ENCODE measurements at places on chromosomes 5 and 9.

DNA sequence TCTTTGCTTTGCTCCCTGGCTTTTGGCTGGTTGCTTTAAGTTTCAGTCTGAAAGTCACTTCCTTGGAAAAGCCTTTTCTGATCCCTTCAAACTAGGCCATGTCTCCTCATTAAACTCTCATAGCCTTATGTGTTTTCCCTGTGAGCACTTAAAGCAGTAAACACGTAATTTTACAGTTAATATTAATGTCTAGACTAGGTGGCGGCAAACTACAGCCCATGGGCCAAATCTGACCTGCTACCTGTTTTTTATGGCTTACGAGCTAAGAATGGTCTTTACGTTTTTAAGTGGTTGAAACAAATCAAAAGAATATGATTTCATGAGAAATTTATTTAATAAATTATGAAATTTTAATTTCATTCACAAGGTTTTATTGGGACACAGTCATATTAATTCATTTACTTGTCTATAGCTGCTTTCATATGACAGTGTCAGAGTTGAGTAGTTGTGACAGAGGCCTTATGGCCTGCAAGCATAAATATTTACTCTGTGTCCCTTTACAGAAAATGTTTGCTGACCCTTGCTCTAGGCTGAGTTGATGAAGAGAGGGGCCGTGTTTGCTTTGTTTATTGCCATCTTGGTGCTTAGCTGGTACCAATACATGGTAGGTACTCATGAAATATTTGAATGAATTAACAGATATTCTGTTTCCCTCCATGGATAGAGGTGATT is 7.4 kb downstream of the SLC44A1 start:
- DNase-seq: no peak

DNA sequence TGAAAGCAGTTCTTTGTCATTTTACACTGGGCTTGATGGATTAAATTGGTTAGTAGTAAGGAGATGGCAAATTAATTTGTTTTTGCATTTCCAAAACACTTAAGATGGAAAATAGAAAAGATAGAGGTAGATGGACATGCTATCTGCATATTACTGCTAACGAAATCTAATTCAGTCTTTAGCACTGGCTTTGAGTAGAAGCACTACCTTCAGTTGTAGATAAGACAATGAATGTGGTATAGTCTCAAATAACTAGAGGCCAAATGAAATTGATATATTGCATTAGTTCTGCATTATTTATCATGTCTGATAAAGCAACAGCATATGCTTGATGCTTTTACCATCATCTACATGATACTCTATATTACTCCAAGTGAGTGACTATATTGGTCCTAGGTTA is 33.4 kb downstream of the KIAA1958 start:
- no peak for DNase-seq

DNA sequence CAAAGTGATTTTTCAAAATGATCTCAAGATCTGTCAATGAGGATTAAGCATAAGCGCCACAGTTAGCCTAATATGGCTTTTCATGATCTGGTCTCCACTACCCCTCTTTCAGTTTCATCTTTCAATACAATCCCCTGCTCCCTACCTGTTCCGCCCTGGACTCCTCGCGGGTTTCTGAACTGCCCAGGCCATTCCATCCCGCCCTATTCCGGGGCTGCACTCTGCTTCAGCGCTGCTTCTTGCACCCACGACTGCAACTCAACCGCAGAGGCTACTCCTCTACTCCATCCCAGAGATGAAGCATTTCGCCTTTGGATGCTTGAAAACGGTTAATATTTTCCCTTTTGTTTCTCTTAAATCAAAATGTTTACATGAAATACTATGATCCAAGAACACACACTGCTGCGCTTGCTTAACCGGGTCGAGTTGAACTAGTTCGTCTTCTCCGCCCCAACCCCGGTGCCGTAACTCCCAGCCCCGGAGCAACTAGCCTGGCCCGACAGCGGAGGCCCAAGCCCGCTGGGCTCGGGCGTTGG is 716 bp upstream of the OTULIN start:
- DNase-seq: peak; percentile 53

DNA sequence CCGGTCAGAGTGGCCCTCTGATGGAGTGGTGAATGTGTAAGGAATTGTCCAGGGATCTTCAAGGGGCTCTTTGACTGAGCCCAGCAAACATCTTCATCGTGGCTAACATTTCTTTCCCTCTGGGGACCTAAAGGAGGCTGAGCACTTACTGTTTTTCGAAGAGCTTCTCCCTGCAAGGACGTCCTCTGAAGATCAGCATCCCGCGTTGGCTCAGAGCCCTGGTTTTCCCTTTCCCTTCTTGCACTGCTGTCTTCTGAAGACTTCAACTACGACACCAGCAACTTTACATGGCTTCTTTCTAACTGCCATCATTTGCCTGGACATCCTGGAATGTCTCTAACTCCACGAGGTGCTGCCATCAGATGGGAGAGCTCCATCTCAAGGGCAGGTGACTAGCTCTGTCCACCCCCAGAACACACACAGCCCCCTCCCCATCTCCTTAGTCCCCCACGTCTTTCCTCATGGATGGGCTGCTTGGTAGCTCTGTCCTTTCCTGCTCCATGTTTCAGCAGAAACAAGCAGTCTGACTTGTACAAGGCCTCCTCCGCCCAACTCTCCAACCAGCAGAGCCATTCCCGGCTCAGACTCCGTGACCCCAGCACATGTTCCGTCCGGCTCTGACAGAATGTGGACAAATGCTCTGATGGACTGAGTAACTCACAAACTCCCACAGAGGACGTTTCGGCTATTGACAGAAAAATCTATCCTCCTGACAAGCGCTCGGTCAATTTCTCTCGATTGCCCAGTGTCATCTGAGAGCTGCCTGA is 17.1 kb downstream of the SHB start:
- no peak for DNase-seq

- no peak for DNase-seq
Measured at GRCh38 chr5:5756762-5757161, 334.3 kb downstream of the ICE1 start.

DNA sequence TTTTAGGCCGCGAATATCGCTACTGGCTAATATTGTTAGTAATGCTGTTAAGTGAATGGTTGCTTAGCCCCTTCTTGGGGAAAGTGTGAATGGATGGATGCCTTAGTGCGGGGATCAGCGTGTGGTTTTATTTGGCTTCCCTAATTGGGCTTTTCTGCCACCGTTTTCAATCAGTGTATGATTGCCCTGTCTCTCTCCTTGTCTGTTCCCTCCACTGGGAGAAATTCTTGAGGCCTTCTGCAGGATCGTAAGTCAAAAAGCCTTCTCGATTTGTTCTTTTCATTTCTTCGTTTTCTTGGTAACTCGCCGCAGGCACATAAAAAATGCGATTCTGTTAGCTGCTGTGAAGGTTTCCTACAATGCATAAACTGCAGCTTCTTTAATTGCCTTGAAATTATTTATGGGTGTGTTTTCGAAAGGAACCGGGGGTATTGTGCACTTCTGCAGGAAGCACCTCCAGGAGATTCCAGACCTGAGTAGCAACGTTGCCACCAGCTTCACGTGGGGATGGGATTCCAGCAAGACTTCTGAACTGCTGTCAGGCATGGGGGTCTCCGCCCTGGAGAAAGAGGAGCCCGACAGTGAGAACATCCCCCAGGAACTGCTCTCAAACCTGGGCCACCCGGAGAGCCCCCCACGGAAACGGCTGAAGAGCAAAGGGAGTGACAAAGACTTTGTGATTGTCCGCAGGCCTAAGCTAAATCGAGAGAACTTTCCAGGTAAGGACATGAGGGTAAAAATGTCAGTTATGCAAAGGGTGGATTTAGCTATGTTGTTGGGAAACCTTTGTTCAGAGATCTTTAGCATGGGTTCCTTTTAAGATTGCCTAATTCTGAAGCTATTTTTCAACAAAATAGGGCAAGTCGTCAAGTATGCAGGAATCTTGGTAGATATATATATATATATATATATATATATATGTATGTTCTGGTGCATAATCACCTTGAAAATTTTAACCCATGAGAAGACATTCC is 700 bp downstream of the SKP2 start:
- DNase-seq: no peak

GRCh38 chr5:117089001-117089400 is 514.4 kb upstream of the SEMA6A start:
- DNase-seq: no peak

DNA sequence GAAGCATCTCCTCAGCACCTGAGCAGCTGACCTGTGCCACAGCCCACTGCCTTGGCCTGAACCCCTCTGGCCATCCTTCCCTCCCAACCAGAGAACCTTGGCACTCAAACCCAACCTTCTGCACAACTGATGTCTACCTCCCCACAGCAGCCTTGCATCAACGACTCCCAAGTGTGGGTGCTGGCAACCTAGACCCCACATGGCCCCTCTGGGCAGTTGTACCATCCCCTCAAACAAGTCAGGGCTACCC is 10.3 kb downstream of the SEPTIN8 start:
- no peak for DNase-seq

DNA sequence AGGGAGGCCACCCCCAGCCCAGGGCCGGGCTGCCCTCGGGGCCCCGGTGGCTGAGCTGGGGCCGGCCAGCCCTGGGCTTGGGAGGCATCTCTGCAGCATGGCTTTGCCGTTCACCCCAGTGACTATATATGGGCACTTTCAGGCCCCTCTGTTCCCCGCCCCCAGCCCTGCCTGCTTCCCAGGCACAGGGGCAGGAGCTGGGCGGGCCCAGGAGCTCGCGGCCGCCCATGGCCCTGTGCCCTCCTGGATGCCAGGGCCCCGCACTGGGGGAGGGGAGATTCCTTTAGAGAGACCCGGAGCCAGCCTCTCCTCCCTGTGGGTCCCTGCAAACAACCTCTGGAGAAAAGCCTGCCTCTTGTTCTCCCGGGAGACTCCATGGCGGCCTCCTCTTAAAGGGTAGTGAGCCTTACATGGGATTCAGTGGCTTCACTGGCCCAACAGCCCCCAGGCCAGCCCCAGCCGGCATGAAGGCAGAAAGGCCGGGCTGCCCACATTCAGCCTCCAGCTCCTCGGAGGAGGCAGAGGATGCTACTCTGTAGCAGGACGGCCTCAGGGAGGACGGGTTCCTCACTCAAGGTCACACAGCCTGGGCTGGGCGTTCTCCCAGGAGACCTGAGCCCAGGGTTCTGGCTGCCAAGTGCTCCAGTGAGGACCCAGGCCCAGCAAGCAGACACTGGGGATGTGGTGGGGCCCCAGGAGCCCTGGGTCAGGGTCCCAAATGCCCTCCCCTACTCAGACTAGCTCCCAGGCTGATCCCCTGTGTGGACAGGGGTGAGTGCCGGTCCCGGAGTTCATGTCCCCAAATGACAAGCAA is 4.1 kb downstream of the NACC2 start:
- DNase-seq: no peak

DNA sequence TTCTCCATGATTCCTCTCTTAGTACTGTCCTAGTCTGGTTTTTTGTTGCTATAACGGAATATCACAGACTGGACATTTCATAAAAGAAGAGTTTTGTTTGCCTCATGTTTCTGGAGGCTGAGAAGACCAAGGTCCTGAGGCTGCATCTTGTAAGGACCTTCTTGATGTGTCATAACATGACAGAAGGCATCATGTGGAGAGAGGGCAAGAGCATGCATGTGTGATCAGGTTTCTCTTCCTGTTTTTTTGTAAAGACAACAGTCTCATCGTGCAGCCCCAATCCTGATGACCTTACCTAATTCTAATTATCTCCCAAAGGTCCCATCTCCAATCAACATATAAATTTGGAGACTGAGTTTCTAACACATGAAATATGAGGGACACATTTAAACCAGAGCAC is 108.4 kb downstream of the MSX2 start:
- no peak for DNase-seq

GRCh38 chr5:17316970-17317459 is 99.6 kb downstream of the BASP1 start:
- no peak for DNase-seq

GRCh38 chr9:89738137-89738932 is 133.5 kb downstream of the GADD45G start:
- DNase-seq: no peak

GRCh38 chr5:149152317-149152746 is 11.0 kb downstream of the ABLIM3 start:
- DNase-seq: no peak

- no peak for DNase-seq
Measured at GRCh38 chr5:136114414-136115125, 18.1 kb upstream of the SMAD5 start.

DNA sequence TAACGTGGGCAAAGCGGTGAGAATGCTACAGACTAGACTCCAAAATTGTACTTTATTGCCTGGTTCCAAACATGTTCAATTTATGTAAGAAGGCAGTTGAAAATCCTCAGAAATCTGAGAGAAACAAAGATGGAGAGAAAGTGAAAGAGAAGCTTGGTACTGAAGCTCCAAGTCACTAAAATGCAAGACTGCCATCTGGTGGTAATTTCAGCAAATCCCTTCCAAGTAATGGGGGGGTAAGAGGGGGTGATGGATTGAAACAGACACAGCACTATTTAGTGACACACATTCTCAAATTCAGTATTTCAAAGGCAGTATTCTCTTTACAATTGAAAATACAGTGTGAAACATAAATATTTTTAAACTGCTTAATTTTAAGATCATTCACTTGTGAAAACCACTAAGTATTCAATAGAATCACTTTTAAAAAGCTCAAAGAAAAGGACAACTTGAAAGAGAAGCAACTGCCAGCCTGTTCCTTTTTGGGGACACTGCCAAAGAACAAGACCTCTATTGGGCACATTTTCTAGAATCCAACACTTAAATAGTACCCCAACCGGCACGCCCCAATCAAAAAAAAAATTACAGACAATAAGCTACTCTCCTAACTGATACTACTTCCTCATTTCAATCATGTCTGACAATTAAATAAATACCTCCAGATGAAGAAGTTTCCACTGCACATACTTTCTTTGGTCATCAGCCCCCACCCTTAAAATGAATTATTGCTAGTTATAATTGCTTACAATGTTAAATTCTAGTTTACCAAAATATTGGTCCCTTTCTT is 131.5 kb downstream of the AGTPBP1 start:
- DNase-seq: peak; percentile 0

- no peak for DNase-seq
Measured at GRCh38 chr5:122311961-122312590, at the start of gene SNCAIP. SNCAIP (plus strand) TSS chr5:122312237; CDS start chr5:122391135, 78,898 bp downstream.

GRCh38 chr5:1005904-1006655 is 2.5 kb upstream of the NKD2 start:
- no peak for DNase-seq

DNA sequence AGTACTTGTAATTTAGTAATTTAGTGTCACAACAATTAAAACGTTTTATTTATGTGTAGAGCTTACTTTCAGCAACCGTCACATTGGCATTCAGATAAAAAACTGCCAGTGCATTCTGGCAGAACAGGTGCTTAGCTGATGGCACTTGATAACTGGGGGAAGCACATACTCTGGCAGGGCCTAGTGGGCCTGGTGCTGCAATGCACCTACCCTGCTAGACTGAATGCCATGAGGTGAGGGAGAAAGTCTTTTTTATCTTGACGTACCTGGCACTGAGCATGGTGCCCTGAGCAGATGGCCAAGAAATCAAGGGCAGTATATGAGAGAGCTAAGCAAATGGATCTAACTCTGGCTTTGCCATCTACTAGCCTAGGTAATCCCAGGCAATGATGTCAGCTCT is 280.6 kb upstream of the EFNA5 start:
- DNase-seq: no peak

- DNase-seq: no peak
Measured at GRCh38 chr9:8622871-8623270, 823.3 kb upstream of the DMAC1 start.

GRCh38 chr5:36882250-36882649 is 5.7 kb downstream of the NIPBL start:
- no peak for DNase-seq

GRCh38 chr9:23492126-23493002 is 333.7 kb downstream of the ELAVL2 start:
- peak; percentile 89 for DNase-seq
